ENCODE measurements at places on chromosomes 1 and 21.

GRCh38 chr1:109425391-109426280 is 612 bp downstream of the PSMA5 start:
- DNase-seq, result no peak

- no peak for DNase-seq
Observed at GRCh38 chr1:180947901-180948640, 35.4 kb downstream of the KIAA1614 start.

- DNase-seq, result no peak
Observed at GRCh38 chr1:154391086-154391770, 13.9 kb upstream of the IL6R start.

- DNase-seq, result peak; percentile 12
Observed at GRCh38 chr1:225745273-225745672, 32.4 kb upstream of the SRP9 start.

DNA sequence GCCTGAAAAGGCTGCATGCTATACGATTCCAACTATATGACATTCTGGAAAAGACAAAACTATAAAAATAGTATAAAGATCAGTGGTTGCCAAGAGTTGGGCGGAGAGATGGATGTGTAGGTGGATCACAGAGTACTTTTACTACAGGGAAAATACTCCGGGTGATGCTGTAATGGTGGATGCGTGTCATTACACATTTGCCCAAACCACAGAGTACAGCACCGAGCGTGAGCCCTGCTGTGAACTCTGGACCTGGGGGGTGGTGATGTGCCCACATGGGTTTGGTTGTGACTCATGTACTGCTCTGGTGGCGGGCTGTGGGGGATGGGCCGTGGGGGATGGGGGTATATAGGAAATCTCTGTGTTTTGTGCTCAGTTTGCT is 162.7 kb upstream of the COL6A1 start:
- DNase-seq, result no peak

DNA sequence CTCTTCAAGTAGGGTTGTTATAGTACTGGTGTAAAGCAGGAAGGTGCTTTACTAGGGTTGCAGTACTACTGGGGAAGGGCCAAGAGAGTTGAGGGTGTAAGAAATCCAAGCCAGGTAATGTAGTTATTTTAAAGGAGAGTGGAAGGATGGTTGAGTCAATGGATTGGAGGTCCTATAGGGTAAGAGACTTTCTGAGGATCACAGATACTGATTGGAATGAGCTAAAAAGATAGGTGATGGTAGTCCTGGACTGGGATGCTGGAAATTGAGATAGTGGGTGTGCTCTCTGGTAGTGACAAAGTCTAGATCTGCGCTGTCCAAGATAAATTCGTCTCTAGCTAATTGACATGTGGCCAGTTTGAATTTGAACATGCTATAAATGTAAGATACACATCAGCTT is 7.0 kb downstream of the TXLNA start:
- DNase-seq, result no peak

DNA sequence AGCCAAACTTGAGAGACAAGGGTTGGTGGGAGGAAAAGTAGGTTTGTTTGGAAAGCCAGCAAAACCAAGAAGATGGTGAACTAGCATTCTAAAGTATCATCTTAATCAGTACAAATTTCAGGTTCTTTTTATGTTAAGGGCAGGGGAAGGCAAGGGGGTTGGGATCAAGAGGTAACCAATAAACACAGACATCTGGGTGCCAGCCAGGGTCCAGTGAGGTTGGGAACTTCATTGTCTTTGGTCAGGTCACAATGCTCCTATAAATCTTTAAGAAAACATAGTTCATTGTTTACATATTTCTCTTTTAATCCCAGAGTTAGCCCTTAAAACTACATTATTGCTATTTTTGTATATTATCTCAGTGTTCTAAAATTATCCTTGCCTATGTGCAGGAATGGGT is 126.2 kb upstream of the NR5A2 start:
- no peak for DNase-seq

DNA sequence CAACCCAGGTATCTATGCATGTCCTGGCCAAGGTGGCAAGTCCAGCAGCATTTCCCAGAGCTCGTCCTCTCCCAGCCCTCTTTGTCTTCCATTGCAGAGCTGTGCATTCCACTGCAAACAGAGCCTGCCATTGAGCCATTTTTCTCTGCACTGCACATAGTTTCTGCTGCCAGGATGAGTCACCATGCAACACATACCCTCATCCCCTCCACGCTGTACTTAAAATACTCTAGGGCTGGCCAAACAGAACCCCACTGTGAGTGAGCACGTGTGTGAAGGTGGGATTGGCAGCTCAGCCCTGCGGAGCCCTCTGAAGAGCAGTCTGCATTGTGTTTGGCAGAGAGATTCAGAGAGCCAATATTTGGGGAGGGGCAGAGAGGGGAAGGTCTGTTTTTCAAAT is 3.9 kb upstream of the ATP1B1 start:
- DNase-seq, result no peak

- no peak for DNase-seq
Observed at GRCh38 chr1:41856151-41856943, 62.4 kb downstream of the HIVEP3 start.

- no peak for DNase-seq
Observed at GRCh38 chr1:167695147-167695546, 26.6 kb upstream of the MPZL1 start.

- DNase-seq, result no peak
Observed at GRCh38 chr21:45334591-45335081, 46.9 kb upstream of the POFUT2 start.

- DNase-seq, result no peak
Observed at GRCh38 chr1:111778541-111779051, 22.9 kb downstream of the DDX20 start.

DNA sequence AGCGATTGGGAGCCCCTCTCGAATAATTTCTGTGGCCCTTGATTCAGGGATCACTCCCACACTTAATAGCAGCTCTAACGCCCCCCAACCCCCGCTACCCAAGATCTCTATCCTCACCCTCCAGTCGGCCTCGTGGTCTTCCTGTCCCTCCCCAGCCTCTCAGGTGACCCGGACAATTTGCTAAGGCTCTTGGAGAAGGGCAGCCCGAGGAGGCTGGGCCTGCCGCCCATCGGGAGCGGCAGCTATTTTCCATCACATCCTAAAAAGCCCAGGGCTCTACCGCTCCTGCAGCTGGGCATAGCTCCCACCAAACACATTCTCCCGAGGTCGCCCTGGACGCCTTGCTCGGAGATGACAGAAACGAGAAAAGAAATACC is 12.0 kb upstream of the PHLDA3 start:
- DNase-seq, result no peak

DNA sequence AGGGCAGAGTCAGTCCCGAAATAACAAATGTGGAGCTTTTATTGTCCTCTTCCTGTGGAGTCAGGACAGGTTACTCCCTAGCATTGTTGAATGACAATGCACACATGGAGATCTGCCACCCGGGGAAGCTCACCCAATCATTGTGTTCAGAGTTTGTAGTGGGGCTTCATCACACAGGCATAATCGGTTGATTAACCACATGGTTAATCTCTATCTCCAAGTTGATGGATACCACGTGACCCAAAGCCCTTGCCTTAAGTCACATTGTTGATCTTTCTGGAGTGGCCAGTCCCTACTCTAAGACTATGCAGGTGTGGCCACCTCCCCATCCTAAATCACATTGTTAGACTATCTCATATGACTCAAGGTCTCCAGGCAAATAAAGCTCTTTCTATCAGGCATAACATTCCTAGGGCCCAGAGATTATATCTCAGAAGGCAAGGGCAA is 2.6 kb upstream of the C1orf141 start:
- no peak for DNase-seq

DNA sequence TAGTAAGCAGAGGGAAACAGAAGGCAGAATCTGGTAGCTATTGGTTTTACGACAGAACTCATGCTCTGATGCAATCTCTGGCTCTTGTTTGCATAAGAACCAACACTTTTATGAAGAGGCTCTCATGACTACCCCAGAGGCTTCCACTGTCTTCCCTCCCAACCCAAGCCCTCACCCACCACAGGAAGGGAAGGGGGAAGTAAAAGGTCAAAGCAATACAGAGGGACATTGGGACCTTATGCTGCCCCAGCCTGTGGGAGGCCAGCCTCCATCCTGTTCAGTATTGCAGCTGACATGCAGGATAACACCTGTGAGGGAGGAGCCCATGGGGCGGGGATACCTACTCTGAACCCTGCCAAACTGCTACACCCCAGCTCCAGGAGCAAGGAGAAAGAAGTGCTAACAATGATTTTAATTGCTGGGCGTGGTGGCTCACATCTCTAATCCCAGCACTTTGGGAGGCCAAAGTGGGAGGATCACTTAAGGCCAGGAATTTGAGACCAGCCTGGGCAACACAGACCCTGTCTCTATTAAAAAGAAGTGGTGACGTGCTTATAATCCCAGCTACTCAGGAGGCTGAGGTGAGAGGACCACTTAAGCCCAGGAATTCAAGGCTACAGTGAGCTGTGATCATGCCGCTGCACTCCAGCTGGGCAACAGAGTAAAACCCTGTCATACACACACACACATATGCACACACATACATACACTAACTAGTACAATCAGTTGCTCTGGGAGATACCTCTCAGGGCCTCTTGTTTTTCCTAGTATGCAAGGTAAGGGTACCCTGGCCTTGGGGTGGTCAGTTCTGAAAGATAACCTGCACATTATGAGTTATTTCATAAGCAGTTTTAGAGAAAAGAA is 9.5 kb downstream of the MR1 start:
- no peak for DNase-seq

- no peak for DNase-seq
Observed at GRCh38 chr21:24561291-24561690, 1046.0 kb downstream of the MRPL39 start.

GRCh38 chr21:16794950-16795349 is 717.9 kb upstream of the CXADR start:
- DNase-seq, result no peak

- DNase-seq, result no peak
Observed at GRCh38 chr1:230861970-230862595, 6.2 kb downstream of the C1orf198 start.

DNA sequence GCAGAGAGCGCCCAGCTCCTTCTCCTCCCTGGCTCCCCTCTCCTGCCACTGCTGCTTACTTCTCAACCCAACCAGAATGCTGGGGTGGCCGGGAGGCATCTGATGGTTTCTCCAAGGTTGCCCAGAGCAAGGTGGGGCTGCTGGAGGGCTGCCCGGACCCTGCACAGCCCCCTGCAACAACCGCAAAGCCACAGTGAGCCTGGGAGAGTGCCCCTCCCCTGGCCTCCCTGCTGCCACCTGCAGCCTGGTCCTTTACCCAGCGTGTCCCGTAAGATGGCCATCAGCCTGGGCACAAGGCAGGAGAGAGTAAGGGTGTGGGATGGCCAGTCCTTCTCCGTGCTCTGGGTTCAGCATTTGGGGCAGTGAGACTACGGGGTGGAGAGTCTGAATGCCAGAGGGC is 17.0 kb downstream of the MX2 start:
- no peak for DNase-seq

DNA sequence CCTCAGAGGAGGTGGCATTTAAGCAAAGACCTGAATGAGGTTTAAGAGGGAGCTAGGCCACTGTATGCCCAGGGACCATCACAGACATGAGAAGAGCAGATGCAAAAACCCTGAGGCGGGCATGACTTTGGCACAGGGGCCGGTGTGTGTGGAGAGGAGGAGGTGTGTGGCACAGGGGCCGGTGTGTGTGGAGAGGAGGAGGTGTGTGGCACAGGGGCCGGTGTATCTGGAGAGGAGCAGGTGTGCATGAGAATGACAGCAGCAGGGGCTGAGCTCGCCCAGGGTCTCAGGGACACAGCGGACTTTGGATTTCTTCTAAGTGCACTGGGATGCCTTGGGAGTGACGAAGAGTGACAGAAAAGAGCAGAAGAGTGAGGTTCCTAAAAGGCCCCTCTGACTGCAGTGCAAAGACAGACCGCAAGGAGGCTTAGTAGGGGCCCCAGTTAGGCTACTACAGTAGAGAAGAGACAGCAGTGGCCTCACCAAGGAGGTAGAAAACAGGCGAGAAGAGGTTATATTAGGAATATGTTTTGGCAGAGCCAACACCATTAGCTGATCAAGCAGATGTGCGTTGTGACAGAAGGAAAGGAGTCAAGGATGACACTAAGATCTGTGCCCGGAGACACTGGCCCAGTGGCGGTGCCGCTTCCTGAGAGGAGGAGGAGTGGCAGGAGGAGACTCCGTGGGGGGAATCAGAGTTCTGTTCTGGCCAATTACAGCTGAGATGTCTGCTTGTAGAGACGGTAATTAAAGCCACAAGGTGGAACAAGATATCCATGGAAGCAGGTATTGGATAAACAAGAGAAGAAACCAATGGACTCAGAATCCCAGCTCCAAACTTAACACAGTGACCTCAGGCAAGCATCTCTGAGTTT is 18.4 kb downstream of the ZBTB17 start:
- DNase-seq, result no peak

DNA sequence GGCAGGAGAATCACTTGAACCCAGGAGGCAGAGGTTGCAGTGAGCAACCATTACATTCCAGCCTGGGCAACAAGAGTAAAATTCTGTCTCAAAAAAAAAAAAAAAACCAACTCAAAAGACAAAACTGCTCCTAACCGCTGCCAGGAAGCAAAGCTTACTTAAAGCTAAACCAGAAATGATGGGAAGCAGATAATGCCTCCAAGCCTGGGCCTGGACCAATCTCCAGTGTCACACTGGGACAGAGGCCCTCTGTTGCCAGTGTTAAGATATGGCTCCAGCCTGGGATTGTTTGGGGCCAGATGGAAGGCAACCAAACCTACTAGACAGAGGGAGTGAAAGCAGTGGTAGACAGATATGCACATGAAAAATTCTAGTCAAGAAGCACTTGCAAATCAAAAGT is 36.9 kb downstream of the NSL1 start:
- no peak for DNase-seq

- no peak for DNase-seq
Observed at GRCh38 chr1:72636631-72637030, 354.3 kb upstream of the NEGR1 start.

- DNase-seq, result no peak
Observed at GRCh38 chr1:223678841-223679240, 13.3 kb upstream of the CAPN8 start.

DNA sequence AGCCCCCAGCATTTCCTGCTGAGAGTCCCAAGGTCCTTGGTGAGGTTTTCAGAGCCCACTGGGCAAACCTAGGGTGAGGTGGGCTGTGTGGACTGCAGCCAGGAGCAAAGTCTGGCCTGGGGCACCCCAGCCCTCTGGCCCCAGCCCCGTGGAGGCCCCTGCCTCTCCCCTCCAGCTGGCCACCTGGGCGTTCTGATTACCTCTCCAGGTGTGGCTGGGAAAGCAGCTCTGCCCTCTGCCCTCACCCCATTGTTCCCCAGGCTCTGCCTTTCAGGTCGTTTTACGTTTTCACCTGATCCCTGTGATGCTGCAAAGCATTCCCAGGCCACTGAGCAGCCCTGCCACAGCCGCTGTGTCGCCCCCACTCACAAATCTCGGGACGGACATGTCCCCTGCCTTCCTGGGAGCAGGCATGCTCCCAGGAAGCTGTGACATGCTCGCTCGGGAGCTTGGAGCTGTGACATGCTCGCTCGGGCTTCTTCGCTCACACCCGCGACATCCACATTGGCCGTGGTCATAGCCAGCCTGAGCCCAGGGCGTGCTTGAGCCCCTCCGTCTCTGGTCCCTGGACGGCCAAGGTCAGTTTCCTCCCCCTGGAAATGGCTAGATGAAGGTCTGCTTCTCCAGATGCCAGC is 169.2 kb upstream of the ARHGEF16 start:
- DNase-seq, result no peak

GRCh38 chr1:164969253-164969652 is 387.3 kb downstream of the LMX1A start:
- no peak for DNase-seq

GRCh38 chr1:172745014-172745413 is 86.1 kb downstream of the FASLG start:
- DNase-seq, result no peak

- no peak for DNase-seq
Observed at GRCh38 chr1:92795166-92795565, 10.3 kb upstream of the EVI5 start.

- DNase-seq, result no peak
Observed at GRCh38 chr1:183651612-183652011, 1.5 kb downstream of the APOBEC4 start.
